ENCODE measurements at places on chromosomes 6 and 20.

GRCh38 chr20:57250607-57251343, 15.7 kb downstream of the BMP7 start:
- no peak for DNase-seq

DNA sequence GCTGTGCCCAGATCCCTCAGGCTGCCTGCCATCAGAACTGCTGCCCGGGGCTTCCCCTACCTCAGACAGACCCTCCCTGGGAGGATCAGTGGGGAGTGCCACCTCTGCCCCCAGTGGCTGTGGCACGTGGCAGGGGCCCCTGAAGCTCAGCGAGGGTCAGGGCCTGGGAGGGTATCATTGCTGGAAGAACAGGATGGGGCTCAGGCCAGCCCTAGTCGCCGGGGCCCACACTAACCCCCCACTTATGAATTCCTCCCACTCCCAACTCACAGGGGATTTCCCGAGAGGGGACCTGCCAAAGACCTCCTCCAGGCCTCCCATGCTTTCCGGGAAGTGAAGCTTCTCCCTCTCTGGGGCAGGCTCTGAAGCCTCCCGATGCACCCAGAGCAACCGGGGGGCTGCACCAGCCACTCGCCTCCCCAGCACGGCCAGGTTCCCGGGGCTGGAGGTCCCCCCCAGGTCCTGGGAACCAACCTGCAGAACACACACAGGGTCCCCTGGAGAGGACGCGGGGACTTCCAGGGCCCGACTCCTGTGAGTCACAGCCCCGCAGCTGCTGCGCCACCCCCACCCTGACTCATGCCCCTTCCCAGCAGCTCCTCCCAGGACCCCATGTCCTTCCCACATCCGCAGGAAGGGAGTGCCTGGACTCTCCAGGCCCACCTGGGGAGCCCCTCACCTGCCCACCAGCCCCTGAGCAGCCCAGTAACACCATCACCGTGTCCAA, 2.5 kb downstream of the TNFRSF6B start:
- DNase-seq: no peak

DNA sequence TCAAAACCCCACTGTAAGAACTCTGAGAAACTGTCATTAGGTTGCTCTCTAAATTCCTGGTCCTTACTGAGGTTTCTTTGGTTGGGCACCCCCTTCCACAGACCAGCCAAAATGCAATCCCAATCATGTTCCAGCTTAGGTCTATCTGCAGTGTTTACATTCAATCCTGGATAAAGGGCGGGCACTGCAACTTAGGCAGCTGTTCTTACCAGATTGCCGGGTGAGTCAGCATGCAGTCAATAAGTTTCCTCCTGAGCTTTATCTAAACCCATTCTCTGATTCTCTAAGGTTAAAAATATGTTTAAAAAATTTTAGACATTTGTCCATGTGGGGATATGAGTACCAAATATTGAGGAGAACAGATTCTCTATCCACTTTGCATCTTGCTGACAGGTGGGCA, 197.8 kb downstream of the HAO1 start:
- no peak for DNase-seq

- DNase-seq: no peak
Measured at GRCh38 chr20:51807720-51808250, 5.5 kb upstream of the SALL4 start.

GRCh38 chr20:44222633-44223368, 12.2 kb upstream of the OSER1 start:
- no peak for DNase-seq

GRCh38 chr6:158175111-158175510, 7.0 kb downstream of the GTF2H5 start:
- DNase-seq: no peak

DNA sequence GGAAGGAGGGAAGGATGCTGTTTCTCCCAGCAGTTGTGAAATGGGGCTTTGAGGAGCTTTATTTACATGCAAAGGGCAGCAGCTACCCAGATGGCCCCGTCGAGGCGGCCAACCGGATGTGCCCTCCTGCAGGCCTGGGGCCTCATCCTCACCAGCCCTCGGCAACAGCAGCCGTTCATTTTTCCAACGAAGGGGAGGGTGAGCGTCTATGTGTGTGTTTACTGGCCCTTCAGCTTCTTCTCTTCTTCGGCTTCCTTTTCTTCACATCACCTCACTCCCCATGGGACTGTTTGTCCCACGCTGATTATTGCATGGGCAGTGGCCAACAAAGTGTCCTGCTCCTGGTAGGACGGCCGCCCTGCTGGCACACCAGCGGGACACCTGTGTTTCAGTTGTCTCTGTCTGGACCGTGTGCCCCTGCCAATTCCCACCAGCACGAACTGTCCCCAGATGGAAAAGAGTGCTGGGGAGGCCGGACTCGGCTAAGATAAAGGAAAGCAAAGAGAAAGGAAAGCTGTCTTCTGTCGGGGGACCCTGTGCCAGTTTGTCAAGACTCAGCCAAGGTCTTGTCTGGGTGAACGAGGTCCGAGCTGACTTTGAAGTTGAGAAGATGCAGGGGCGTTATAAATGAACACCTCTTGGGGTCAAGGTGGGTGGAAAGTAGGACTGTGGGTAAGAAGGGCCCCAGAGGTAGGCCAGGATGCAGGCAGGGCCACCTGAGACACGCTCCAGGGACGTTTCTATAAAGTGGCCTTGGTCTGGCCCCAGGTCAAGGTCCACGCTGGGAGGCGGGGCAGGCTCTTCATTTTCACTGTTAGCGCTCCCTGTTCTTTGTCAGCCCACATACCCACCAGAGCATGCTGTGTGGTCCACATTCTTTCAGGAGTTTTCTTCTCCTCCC, 57.0 kb downstream of the FAM50B start:
- no peak for DNase-seq

DNA sequence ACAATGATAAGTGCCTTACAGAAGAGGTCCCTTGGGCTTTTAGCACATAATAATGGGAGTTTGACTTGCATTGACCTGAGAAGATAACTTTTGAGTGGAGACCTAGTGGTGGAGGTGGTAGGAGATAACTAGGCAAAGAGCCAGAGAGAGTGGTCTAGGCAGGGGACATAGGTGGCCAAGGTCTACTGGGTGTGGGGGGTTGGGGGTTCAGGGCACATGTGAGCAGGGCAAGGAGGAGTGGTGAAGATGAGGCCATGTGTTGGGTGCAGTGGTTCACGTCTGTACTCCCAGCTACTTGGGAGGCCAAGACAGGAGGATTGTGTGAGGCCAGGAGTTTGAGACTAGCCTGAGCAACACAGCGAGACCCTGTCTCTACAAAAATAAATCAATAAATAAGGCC, 74.3 kb upstream of the CTNNBL1 start:
- no peak for DNase-seq

DNA sequence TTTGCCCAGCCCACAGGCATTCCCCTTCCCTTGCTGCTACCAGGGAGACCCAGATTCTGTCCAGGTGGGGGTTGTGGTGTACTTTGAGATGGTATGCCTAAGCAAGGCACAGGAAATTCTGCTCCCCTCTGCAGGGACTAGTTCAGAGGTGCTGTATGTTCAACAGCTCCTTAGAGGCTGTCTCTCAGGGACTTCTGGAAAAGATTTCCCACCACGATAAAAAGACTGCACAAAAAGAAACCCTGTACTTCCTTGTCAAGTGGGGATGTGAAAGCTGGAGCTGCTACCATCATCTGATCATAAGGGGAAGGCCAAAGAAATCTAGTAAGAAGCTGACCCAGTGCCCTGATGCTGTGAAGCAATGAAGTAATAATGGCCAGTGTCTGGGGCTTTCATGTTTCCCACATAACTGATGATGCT, 51.5 kb upstream of the SMIM29 start:
- no peak for DNase-seq

- no peak for DNase-seq
Measured at GRCh38 chr20:45432294-45432693, 16.4 kb downstream of the PIGT start.

DNA sequence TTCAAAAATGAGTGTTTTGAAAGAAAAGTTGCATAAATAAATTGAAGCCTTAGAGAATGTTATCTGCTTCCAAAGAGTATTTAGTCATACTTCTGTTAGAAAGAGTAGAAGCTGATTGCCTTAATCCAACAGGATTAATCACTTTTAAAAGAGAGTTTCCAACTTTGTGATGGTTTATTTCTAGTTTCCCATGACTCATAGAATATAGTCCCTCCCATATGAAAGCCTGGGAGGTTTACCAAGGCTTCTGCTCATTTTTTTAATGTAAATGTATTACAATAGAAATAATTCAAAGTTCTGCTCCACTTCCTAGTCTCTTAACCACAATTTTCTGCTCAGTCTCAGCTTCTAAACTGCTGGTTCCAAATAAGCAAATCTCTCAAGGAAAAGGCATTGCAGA, 118.0 kb upstream of the IRAK1BP1 start:
- DNase-seq: no peak

GRCh38 chr6:33190504-33191107, 1.7 kb downstream of the COL11A2 start:
- no peak for DNase-seq

- no peak for DNase-seq
Measured at GRCh38 chr6:44771647-44772415, 384.3 kb downstream of the CDC5L start.

DNA sequence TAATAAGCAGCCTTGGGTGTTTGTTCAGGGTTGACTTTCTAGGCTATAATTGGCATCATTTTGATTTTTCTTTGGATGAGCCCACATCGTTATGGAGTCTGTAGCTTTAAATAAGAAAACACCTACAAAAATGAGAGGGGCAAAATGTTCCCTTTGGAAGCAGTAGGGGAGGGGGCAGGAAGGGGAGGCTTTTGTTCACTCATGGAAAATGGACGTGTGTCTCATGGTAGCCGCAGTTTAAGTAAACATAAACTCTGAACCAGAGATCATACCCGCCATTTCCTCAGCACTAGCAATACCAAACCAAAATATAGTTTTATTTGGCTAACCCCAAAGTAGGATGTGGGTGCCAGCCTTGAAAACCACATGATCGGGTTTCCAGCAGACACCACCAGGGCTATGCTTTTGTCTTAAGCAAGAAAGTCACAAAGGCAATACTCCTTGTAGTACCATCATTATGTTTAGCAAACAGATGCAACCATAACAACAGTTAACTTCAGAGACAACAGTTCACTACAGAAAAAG, 572.5 kb upstream of the JAG1 start:
- no peak for DNase-seq

DNA sequence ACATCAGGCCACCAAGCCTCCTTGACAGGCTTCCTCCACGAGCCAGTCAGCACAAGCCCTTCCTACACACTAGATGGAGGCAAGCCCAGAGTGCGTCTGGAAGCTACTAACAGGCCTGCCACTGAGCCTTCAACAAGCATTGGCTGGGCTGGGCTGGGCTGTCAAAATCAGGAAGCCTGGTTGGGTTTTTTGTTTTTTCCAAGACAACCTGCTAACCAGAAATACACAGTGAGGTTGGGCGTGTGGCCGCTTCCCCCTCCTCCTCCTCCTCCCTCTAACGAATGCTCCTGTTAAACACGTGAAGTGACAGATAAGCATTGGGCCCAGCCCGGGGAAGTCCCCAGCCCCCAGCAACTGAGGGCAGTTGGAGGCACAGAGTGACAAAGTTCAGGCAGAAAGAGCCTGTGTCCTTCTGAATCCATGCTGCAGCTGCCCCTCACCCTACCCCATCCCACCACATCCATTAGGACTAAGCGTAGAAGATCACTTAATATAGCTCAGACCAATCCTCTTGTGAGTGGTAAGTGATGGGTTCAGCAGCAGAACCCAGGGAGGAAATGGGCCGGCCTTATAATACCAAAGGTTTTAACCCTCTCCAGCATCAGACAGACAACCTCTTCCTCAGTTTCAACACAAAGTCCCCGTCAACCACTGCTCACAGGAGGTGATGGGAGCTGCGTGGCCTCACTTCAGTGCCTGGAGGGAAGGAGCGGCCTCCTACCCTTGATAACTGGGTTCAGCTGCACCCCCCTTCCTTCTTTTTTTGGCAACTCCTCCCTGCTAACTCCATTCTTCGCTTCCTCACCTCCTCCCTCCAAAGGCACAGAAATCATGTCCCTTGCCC, 1.1 kb downstream of the NFATC2 start:
- no peak for DNase-seq

DNA sequence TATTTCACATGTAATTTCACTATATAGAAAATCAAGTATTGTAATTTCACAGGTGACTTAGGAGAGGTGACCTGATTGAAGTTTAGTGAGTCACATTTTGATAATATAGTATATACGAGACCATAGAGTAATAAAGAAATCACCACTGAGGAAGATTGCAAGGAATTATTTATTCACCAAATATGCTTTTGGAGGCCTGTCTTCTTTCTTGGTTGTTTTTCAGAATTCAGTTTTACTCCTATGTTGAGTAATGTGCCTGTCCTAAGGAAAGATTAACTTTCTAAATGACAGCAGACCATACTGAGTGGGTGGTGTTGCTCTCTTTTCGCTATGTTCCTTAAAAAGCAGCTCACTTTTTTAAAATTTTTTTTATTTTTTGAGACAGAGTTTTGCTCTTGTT, 87.5 kb upstream of the FOXO3 start:
- no peak for DNase-seq

DNA sequence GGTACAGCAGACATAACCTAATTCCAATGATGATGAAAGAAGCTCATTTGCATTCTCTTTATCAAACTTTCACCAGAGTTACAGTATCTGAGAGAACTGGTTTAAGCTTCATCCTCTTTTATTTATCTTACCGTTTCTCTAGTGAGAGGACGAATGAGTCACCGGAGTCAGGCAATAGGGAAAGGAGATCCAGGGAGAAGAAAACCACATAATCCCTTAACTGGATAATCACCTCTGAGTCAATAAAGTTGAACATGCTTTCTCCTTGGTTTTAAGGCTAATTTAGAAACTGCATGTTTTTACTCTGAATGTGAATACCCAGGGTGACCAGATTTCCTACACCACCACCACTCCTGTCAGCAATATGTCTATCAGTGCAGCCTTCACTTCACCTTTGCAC, 313.7 kb upstream of the TBX18 start:
- DNase-seq: no peak

GRCh38 chr6:2549834-2550233, 200.9 kb downstream of the MYLK4 start:
- no peak for DNase-seq

DNA sequence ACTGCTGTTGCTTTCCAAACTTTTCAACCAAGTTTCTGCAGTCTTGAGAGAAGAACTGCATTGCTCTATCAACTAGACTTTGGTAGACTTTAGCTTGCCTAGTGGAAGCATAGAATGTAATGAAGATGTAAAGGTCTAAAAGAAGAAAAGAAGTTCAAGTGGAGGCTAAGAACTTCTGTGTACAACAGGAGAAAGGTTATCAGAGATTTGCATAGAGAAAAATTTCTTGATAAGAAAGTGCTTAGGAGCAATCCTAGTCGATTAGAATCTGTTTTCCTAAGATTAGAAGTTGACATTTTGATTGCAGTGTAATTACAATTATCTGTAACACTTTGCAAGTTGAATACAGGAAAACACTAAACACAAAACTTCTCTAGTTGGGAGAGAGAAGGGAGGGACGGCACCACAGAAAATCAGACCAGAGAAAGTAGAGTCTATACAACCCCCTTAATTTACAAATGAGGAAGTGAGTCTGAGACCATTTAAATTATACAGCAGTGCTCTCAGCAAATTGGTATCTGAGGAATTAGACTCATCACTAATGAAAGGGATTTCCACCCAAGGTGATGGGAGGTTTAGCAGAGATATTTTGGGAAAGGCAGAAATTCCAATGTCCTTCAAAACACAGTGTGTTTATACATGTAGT, 194.3 kb upstream of the MARCKS start:
- DNase-seq: no peak
